SK-N-SH (cell line): ENCODE measurements at places on chromosomes 3 and 15. TPM values are rescaled to one million over a fixed set of nuclear protein-coding genes. Genes with fewer than 3 reads are reported as not detected.

- 0 out of 2 replicates have a peak, but pooled peaks cover under 1% of the 10 kb centered on the region for H3K4me1 ChIP-seq
- no peak overlapping the region for H3K4me3 ChIP-seq
- H3K36me3 ChIP-seq, result peaks cover 3% of the 10 kb centered on the region
- no peaks in the 10 kb centered on the region for H3K27me3 ChIP-seq
- no peak for DNase-seq
Observed at GRCh38 chr15:35136321-35137189, 51.5 kb upstream of the NANOGP8 start.

GRCh38 chr3:174431717-174432116 is 427.4 kb upstream of the NAALADL2 start:
- peaks cover 2% of the 10 kb centered on the region for H3K4me1 ChIP-seq
- H3K27me3 ChIP-seq, result no peaks in the 10 kb centered on the region
- H3K36me3 ChIP-seq, result no peaks in the 10 kb centered on the region
- no peak overlapping the region for H3K27ac ChIP-seq

GRCh38 chr3:77370413-77370812 is 330.5 kb downstream of the ROBO2 start:
- no peak overlapping the region for H3K27ac ChIP-seq
- no peak for DNase-seq
- no peaks in the 10 kb centered on the region for H3K27me3 ChIP-seq
- no peaks in the 10 kb centered on the region for H3K36me3 ChIP-seq
- H3K4me3 ChIP-seq, result no peak overlapping the region
- peaks cover 2% of the 10 kb centered on the region; the same call in 1 of the 2 replicates for H3K4me1 ChIP-seq

DNA sequence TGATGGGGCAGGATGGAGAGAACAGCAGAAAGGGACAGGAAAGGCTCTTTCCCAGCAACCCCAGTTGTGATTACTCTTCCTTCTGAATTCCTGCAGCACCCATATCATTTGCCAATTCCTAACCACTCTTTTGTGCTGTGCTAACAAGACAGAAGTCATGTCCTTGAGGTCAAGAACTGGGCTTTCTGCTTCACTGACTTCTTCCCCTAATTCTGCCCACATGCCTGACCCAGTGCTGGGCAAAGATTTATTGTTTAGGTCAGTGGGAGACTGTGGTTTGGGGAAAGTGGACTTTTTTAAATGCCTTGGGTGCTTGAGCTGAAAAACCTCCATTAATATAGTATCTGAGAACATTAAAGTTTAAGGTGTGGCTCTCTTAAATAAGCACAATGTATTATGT is 4.2 kb upstream of the EFCAB12 start:
- H3K27me3 ChIP-seq, result no peaks in the 10 kb centered on the region
- peaks cover 65% of the 10 kb centered on the region for H3K36me3 ChIP-seq
- H3K4me3 ChIP-seq, result no peak overlapping the region

- no peaks in the 10 kb centered on the region for H3K27me3 ChIP-seq
- H3K27ac ChIP-seq, result peak overlapping the region; percentile 91
- peaks cover 5% of the 10 kb centered on the region for H3K4me1 ChIP-seq
- peak overlapping the region; percentile 97 for H3K4me3 ChIP-seq
- DNase-seq, result peak; percentile 59
- peaks cover 5% of the 10 kb centered on the region for H3K36me3 ChIP-seq
Observed at GRCh38 chr15:65869954-65870871, 922 bp downstream of the RAB11A start.

- no peak for DNase-seq
- no peak overlapping the region for H3K4me3 ChIP-seq
- H3K36me3 ChIP-seq, result no peaks in the 10 kb centered on the region
- no peak overlapping the region for H3K27ac ChIP-seq
- H3K27me3 ChIP-seq, result no peaks in the 10 kb centered on the region
Observed at GRCh38 chr3:152780553-152780952, 54.4 kb upstream of the P2RY1 start.

DNA sequence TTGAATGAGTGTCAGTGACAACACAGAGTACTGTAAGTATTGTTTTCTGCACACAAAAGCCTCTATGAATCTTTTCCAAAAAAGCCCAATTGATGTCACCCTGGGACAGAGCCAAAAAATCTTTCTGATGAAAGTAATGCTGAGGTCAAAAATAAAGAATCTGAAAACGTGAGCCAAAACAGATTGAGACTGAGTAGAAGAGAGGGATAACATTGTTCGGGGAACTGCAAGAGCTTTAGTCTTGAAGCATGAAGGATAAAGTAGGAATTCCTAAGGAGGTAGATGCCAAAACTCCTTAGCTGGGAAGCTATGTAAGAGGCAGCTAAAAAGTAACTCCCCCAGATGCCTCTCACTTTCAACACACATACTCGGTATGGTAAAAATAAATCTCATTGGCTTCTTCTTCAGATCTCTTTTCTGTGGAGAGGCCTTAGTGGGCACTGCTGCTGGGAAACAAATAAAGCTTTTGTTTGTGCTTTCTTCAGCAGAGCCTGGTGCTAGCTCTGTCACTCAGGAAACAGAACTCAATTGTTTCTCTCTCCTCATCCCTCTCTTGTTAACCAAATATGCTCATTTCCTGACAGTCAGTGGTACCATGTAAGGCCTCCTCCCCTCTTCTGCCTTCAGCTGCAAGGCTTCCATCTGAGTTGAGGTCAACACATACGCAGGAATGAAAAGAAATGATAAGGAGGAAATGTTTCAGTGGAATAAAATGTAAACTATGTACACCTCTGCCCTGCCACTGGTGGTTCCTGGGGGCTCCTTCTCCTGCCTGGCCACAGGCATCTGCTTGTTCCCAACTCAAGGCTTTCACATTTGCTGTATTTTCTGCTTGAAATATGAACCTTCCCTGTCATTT is 58.1 kb downstream of the CD200 start:
- no peaks in the 10 kb centered on the region for H3K4me1 ChIP-seq
- H3K27ac ChIP-seq, result peak overlapping the region; percentile 84
- no peaks in the 10 kb centered on the region for H3K36me3 ChIP-seq
- no peaks in the 10 kb centered on the region for H3K27me3 ChIP-seq
- no peak for DNase-seq

GRCh38 chr3:80771085-80771484 is 990.4 kb downstream of the GBE1 start:
- H3K36me3 ChIP-seq, result no peaks in the 10 kb centered on the region
- no peaks in the 10 kb centered on the region for H3K27me3 ChIP-seq
- H3K4me3 ChIP-seq, result no peak overlapping the region
- no peaks in the 10 kb centered on the region for H3K4me1 ChIP-seq
- DNase-seq, result peak; percentile 59

GRCh38 chr15:77349666-77350065 is 70.2 kb downstream of the PEAK1 start:
- no peaks in the 10 kb centered on the region for H3K27me3 ChIP-seq
- no peak overlapping the region for H3K27ac ChIP-seq
- no peaks in the 10 kb centered on the region; the same call in 1 of the 2 replicates for H3K4me1 ChIP-seq

- H3K36me3 ChIP-seq, result peaks cover 41% of the 10 kb centered on the region
- no peaks in the 10 kb centered on the region for H3K27me3 ChIP-seq
- H3K4me3 ChIP-seq, result no peak overlapping the region
- H3K4me1 ChIP-seq, result peaks cover 8% of the 10 kb centered on the region; the same call in 1 of the 2 replicates
Observed at GRCh38 chr15:64209680-64210334, 47.0 kb upstream of the PPIB start.

DNA sequence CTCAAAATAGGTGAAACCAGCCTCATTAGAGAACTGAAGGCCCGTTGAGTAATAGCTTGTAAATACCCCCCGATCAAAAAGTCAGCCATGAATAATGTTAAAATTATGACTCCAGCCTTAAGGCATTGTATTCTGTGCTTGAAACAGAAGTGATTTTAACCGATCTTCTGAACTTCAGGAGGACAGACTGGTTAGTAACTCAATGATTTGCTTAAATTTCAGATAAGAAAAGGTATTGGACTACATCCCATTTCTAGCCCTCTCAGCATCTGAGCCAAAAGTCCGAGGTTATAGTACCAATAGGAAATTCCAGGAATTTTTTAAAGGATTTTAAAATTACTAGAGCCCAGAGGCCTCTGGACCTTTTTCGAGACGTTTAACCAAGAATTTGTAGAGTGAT is 67.7 kb upstream of the FGF12 start:
- no peak overlapping the region for H3K4me3 ChIP-seq
- no peak for DNase-seq
- H3K4me1 ChIP-seq, result no peaks in the 10 kb centered on the region
- H3K36me3 ChIP-seq, result peaks cover 12% of the 10 kb centered on the region; the same call in 1 of the 2 replicates
- no peaks in the 10 kb centered on the region for H3K27me3 ChIP-seq

GRCh38 chr3:17213102-17213501 is 328.3 kb downstream of the PLCL2 start:
- H3K27me3 ChIP-seq, result no peaks in the 10 kb centered on the region
- no peak overlapping the region for H3K4me3 ChIP-seq
- H3K4me1 ChIP-seq, result no peaks in the 10 kb centered on the region
- no peak overlapping the region for H3K27ac ChIP-seq
- peaks cover 10% of the 10 kb centered on the region for H3K36me3 ChIP-seq

- H3K4me3 ChIP-seq, result no peak overlapping the region
- no peaks in the 10 kb centered on the region for H3K27me3 ChIP-seq
- no peak overlapping the region for H3K27ac ChIP-seq
- H3K4me1 ChIP-seq, result no peaks in the 10 kb centered on the region; the same call in none of the 2 replicates
- no peaks in the 10 kb centered on the region for H3K36me3 ChIP-seq
Observed at GRCh38 chr3:23385327-23385726, 182.2 kb downstream of the UBE2E2 start.

DNA sequence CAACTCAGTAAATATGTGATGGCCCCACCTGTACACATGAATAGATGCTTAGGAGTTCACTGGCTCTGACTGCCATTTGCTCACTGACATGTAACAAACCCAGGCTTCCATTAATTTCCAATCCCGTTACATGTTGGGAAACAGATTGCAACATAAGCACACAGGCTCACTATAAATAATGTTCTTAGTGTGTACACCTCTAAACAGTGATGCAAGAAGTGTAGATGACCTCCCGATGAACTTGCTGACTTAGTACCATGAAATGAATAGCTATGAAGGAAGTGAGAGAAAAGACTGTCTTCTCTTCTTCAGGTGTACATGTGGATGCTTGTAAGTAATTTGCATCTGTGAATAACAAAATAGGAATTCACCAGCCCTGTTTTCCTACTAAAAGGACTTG is 21.4 kb upstream of the FSIP1 start:
- H3K4me1 ChIP-seq, result no peaks in the 10 kb centered on the region
- no peak overlapping the region for H3K27ac ChIP-seq
- H3K27me3 ChIP-seq, result no peaks in the 10 kb centered on the region
- DNase-seq, result no peak

- no peaks in the 10 kb centered on the region for H3K36me3 ChIP-seq
- H3K4me3 ChIP-seq, result peak overlapping the region; percentile 74
- DNase-seq, result no peak
- H3K4me1 ChIP-seq, result no peaks in the 10 kb centered on the region
- H3K27me3 ChIP-seq, result no peaks in the 10 kb centered on the region
Observed at GRCh38 chr3:9247941-9248521, 1.4 kb downstream of the SRGAP3 start.

GRCh38 chr3:188432802-188433520 is 279.0 kb downstream of the LPP start:
- peak overlapping the region; percentile 85 for H3K27ac ChIP-seq
- H3K4me3 ChIP-seq, result no peak overlapping the region
- H3K36me3 ChIP-seq, result no peaks in the 10 kb centered on the region
- DNase-seq, result no peak
- 0 out of 2 replicates have a peak, but pooled peaks cover 3% of the 10 kb centered on the region for H3K4me1 ChIP-seq

DNA sequence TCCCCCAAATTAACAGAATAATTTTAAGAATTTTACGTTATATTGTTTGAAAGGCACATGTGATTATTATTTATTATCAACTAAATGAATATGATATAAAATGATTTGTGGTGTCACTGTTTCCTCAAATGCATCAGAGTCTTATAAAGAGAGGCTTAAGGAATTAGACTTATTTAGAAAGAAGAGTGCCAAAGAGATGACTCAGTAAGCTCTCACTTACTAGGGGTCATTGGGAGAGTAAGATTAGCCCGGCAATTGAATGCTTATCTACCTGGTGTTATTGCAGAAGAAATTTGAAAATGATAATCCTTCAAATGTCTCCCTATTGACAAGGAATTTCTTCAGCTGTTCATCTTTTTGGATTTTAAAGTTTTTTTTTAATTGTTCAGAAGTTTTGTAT is 408.7 kb downstream of the OXSM start:
- no peak overlapping the region for H3K27ac ChIP-seq
- no peak for DNase-seq
- no peaks in the 10 kb centered on the region for H3K36me3 ChIP-seq
- H3K27me3 ChIP-seq, result no peaks in the 10 kb centered on the region

DNA sequence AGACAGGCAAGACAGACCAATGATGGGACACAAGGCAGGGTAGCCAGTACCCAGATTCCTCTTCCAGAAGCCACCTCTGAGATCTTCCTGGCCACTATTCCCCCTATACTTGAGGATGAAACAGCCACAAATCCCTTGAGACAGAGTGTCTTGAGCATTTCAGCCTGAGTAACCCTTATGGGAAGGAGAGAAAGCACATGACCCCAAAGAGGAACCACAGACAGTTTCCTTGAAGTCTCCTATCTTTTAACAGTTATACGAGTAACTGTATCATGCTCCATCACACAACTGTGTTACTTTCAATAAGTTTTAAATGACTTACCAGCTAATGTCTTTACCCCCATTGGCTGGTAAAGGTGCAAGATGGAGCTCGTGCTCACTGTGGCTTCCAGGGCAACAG is 9.3 kb downstream of the VIPR1 start:
- peaks cover 3% of the 10 kb centered on the region; the same call in 1 of the 2 replicates for H3K27me3 ChIP-seq
- no peak for DNase-seq
- H3K36me3 ChIP-seq, result no peaks in the 10 kb centered on the region
- no peaks in the 10 kb centered on the region for H3K4me1 ChIP-seq
- H3K4me3 ChIP-seq, result no peak overlapping the region
- no peak overlapping the region for H3K27ac ChIP-seq

DNA sequence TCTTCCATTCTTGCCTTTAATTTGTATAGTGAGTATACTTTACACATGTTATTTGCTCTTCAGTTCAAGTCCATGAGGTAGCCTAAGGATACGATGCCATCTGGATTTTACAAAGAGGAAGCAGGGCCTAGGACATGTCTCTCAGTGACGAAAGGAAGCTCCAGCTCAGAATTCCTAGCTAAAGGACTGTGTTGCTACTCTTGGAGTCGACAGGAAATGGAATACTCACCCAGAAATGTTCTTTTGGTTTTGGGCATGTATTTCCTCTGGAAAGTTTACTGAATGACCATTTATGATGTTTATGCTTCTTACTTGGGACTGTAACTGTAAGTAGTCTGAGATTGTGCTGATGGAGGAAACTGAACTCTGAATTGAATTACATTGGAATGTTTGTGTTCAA is 12.5 kb downstream of the OXNAD1 start:
- no peak overlapping the region for H3K27ac ChIP-seq
- peaks cover 46% of the 10 kb centered on the region for H3K36me3 ChIP-seq
- DNase-seq, result no peak
- no peaks in the 10 kb centered on the region for H3K4me1 ChIP-seq
- no peak overlapping the region for H3K4me3 ChIP-seq

- H3K36me3 ChIP-seq, result no peaks in the 10 kb centered on the region
- H3K27ac ChIP-seq, result no peak overlapping the region
- H3K4me1 ChIP-seq, result no peaks in the 10 kb centered on the region
- DNase-seq, result no peak
Observed at GRCh38 chr15:95302809-95303208, 1027.7 kb upstream of the NR2F2 start.

ZNF385D gene
- polyA plus RNA-seq, result 1.3 and 1.8 TPM in 2 replicates

EMC7 gene
- polyA plus RNA-seq, result 92.3 and 105 TPM in 2 replicates

SEMA3F gene
- 23.9 and 30.4 TPM in 2 replicates for polyA plus RNA-seq

SLC6A1 gene
- polyA plus RNA-seq, result not detected in 2 replicates

INSYN1 gene
- polyA plus RNA-seq, result 3.6 and 3.7 TPM in 2 replicates

SEMA5B gene
- 0.43 and 0.75 TPM in 2 replicates for polyA plus RNA-seq

ADAMTS7 gene
- 12.7 and 17.9 TPM in 2 replicates for polyA plus RNA-seq

EFCC1 gene
- not detected in 2 replicates for polyA plus RNA-seq

SCN5A gene
- 0.18 and 0.21 TPM in 2 replicates for polyA plus RNA-seq

TRH gene
- polyA plus RNA-seq, result not detected in 2 replicates

THSD4 gene
- 64.8 and 79.1 TPM in 2 replicates for polyA plus RNA-seq

SLC28A1 gene
- not detected in 2 replicates for polyA plus RNA-seq

GRM7 gene
- polyA plus RNA-seq, result 0.03 and 0.29 TPM in 2 replicates

PTX3 gene
- 208 and 248 TPM in 2 replicates for polyA plus RNA-seq
